ENCODE measurements at places on chromosomes 16 and 17.

DNA sequence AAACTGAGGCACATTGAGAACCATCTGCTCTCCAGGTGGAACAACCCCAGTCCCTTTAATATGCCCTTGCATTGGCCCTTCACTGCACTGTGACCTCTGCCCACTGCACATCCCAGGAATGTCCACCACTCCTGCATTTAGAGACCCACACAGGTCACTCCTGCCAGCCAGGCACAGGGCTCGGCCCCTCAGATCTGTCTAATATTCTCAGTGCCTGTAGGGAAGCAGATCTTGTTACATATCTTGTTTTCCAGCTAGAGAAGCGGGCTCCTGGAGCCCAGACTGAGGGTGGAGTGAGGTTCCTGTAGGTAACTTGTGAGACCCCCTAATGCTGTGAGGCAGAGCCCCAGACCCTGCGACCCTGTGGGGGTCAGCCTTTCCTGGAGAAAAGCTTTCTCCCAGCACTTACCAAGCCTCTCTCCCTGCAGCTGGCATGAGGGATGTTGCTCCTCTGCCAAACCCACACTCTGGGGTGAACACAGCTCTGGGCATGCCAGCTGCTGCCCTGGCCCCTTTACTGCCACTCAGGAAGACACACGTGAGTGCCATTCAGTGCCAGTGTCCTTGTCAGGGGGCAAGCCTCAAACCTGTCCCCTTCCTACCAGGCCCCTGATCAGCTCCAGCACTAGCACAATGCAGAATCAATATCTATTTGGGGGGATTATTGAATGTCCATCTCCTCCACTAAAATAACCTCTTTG, 40.3 kb upstream of the CRHR1 start:
- no peak for DNase-seq

GRCh38 chr17:64993867-64994266, 62.7 kb downstream of the GNA13 start:
- no peak for DNase-seq

GRCh38 chr16:65819136-65819898, 547.2 kb upstream of the CDH5 start:
- DNase-seq, result no peak

DNA sequence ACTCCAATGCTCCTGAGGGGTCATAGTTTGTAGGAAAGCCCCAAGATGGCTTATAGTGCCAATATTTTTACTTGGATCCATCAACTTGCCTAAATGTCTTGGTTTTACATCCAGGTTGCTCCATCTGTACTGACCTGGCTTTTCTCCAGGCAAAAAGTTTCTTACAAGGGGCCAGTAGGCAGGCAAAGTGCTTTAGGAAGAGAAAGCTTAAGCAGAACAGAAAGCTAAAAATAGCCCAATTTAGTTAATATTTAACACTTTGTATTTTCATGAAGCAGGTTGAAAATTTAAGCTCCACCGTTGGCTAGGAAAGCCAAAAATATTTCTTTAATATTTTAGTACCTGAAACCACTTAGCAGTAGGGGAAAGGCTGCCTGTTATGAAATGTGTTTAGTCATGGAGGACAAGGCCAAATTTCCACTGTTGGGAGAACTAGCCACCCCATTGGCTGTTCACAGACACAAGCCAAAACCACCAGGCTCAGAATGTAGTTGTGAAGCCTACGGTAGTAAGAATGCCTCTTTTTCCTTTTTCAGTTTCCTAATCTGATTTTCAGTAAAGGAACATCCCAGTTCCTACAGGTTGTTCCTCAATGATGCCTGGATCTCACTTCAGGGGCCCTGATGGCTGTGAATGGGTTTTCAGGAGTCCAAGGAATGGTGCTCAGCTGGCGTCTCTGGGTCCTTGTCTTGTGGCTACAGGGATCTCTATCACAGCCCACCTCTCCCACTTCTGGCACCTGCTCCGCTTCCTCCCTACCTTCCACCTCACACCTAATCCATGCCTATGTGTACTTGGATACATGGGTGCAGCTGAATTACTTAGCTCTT, 324.8 kb downstream of the PMP22 start:
- no peak for DNase-seq

All from stimulated activated CD4-positive, alpha-beta T cell treated with anti-CD3 and anti-CD28 coated beads, Interleukin-15, amount 100 ng/mL, for 1 hour (primary cell).